Hair follicle dermal papilla cell (primary cell): ENCODE measurements at places on chromosomes 12 and 14. TPM values are rescaled to one million over a fixed set of nuclear protein-coding genes. Genes with fewer than 3 reads are reported as not detected.

HSPA2 gene
- total RNA-seq = 29.2 and 30.2 TPM in 2 replicates

PELI2 gene
- 16.6 and 22.2 TPM in 2 replicates for total RNA-seq

MORN3 gene
- total RNA-seq = 0.97 TPM in 2 replicates

PKP2 gene
- total RNA-seq = not detected in 2 replicates

ARHGEF40 gene
- total RNA-seq = 72.0 and 87.1 TPM in 2 replicates
